ENCODE measurements at places on chromosomes 6 and 20. TPM values are rescaled to one million over a fixed set of nuclear protein-coding genes. Genes with fewer than 3 reads are reported as not detected.

SLC17A4 gene
- total RNA-seq, result 0.16 TPM

MOG gene
- total RNA-seq, result 1.4 TPM

SOD2 gene
- total RNA-seq, result 62.9 TPM

PNISR gene
- 194 TPM for total RNA-seq

FBXO30 gene
- 8.6 TPM for total RNA-seq

DNA sequence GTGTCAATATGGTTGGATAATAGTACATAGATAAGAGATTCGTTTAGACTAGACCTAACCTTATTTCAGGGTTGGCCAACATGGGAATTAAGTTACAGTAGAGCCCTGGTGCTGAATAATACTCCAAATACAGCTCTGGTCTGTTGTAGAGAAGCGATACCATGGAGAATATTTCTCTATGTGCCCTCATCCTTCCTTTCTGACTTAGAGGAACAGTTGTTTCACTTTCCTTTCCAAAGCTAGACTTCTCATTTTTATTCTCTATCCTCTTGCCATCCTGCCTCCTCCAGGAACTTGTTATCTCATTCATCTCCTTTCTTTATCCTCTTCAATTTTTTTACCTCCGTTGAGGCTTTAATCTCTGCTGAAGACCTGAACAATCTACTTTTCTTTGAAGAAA lies 68.9 kb downstream of the EDN1 start:
- H3K27me3 ChIP-seq, result no peaks in the 10 kb centered on the region
- no peak for DNase-seq
- peaks cover 3% of the 10 kb centered on the region for H3K4me1 ChIP-seq
- no peak overlapping the region for H3K4me3 ChIP-seq

DNA sequence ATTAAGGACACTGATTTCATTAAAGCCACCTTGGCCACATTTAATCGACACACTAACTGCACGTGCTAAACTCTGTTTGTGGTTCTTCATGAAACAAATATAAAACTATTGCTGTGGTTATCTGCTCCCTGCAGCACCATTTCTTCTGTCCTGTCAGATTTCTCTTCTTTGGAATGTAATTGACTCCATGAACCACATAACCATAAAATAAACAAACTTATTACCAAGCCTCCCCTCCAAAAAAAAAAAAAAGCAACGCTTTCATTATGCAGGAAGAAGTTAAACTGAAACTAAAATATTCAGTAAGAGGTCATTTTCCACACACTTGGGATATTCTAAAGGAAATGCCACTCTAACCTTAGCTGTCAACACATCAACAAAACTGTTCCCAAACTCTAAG lies 319.1 kb upstream of the NT5E start:
- no peak overlapping the region for H3K4me3 ChIP-seq
- peaks cover 15% of the 10 kb centered on the region for H3K27me3 ChIP-seq
- H3K4me1 ChIP-seq, result peaks cover 9% of the 10 kb centered on the region
- H3K27ac ChIP-seq, result no peak overlapping the region
- no peaks in the 10 kb centered on the region for H3K36me3 ChIP-seq

- H3K27me3 ChIP-seq, result no peaks in the 10 kb centered on the region
- peak overlapping the region; percentile 64 for H3K27ac ChIP-seq
- H3K4me1 ChIP-seq, result peaks cover 29% of the 10 kb centered on the region
- no peak for DNase-seq
- H3K36me3 ChIP-seq, result peaks cover 35% of the 10 kb centered on the region
These were observed 55.0 kb downstream of the CDKAL1 start for GRCh38 chr6:20589266-20589665.

GRCh38 chr6:33211666-33212422 lies 3.5 kb downstream of the RING1 start:
- H3K27me3 ChIP-seq, result peaks cover 30% of the 10 kb centered on the region
- no peak overlapping the region for H3K4me3 ChIP-seq
- peaks cover 32% of the 10 kb centered on the region for H3K4me1 ChIP-seq
- H3K36me3 ChIP-seq, result peaks cover 13% of the 10 kb centered on the region
- no peak overlapping the region for H3K27ac ChIP-seq

DNA sequence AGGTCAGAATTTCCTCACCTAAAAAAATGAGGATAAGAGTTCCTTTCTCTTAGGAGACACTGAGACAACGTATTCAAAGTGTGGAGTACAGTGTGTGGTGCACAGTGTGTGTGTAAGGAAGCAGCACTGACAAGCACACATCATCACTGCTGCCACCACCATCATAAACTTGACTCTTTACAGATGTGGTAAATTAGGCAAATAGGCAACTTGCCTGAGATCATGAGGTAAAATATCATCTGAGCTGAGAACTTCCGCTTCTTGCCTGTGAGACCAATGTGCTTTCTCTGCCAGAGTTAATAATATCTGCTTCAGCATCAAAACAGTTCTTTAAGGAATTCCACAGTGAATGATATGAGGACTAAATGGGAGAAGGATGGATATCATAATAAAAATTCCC lies 52.7 kb downstream of the LYRM4 start:
- H3K27ac ChIP-seq, result peak overlapping the region; percentile 80
- no peaks in the 10 kb centered on the region for H3K27me3 ChIP-seq
- DNase-seq, result no peak
- no peak overlapping the region for H3K4me3 ChIP-seq
- no peaks in the 10 kb centered on the region for H3K36me3 ChIP-seq
- H3K4me1 ChIP-seq, result peaks cover 74% of the 10 kb centered on the region

- DNase-seq, result no peak
- no peaks in the 10 kb centered on the region for H3K36me3 ChIP-seq
- H3K27me3 ChIP-seq, result peaks cover 24% of the 10 kb centered on the region
- no peak overlapping the region for H3K27ac ChIP-seq
These were observed 18.6 kb downstream of the TREML2 start for GRCh38 chr6:41182069-41183034.

DNA sequence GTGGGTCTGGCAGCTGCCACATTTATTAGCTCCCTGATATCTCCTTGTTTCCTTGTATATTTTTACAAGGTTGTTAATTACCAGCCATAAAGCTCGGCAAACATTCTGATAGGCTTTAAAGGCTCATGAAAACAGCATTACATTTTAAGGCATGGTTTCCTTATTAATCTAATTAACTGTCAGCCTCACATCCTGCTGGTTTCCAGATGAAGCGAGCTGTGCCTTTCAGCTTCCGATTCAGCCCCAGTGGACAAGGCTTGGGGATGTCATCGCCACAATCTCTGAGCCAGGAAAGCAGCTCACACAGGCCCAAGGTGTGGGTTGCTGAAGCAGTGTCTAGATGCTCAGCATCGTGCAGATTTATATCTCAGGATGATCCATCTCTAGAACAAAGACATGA lies 66.0 kb upstream of the RALY start:
- no peak for DNase-seq
- no peak overlapping the region for H3K4me3 ChIP-seq
- H3K27me3 ChIP-seq, result peaks cover 4% of the 10 kb centered on the region
- peaks cover 2% of the 10 kb centered on the region for H3K4me1 ChIP-seq
- no peaks in the 10 kb centered on the region for H3K36me3 ChIP-seq

GRCh38 chr6:89252907-89253306 lies 35.7 kb upstream of the GABRR1 start:
- no peak overlapping the region for H3K27ac ChIP-seq
- no peak for DNase-seq
- no peak overlapping the region for H3K4me3 ChIP-seq

DNA sequence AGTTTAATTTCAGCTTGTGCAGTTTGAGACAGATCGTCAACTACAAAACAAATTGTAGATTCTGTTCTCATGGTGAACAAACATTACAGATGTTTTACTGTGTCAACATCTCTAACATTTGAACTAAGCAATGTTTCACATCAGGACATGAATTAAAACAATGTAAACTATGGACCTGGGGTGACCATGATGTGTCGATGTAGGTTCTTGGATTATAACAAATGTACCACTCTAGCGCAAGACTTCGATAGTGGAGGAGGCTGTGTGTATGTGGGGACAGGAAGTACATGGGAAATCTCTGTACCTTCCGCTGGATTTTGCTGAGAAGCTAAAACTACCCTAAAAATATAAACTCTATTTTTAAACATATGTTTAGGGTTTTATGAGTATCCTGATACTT lies 17.1 kb downstream of the HIVEP2 start:
- no peak for DNase-seq
- no peaks in the 10 kb centered on the region for H3K36me3 ChIP-seq
- peak overlapping the region; percentile 74 for H3K4me3 ChIP-seq
- H3K4me1 ChIP-seq, result peaks cover 14% of the 10 kb centered on the region

GRCh38 chr6:109922851-109923250 lies 55.3 kb upstream of the GPR6 start:
- peaks cover 5% of the 10 kb centered on the region for H3K27me3 ChIP-seq
- H3K4me1 ChIP-seq, result peaks cover 21% of the 10 kb centered on the region
- H3K27ac ChIP-seq, result no peak overlapping the region
- H3K36me3 ChIP-seq, result no peaks in the 10 kb centered on the region
- H3K4me3 ChIP-seq, result no peak overlapping the region
- no peak for DNase-seq

DNA sequence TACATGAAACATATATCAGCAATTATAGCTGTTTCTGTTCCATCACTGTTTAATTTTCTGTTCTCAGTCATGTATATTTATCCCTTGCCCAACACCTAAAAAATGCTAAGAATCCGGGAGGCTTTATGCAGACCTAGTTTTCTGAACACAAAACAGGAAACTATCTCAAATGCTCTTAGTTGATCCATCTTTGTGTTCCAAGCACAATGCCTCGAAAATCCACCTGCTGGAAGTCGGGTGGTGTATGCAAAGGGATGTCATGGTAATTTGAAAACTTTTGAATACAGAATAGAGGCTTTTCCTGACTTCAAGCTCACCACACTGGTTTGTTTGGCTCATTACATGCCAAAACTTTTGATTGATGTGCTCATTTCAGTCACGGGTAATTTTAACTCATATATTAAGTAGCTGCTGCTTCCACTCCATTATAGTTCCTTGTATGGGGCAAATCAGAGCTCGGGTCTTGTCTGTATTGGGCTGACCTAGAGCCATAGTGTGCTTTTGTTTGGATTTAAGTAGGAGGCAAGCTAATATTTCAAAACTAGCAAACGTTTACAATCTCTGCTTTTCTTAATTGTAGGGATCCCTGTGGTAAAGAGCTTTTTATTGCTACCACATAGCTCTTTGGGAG lies 646.5 kb upstream of the EPHA7 start:
- no peaks in the 10 kb centered on the region for H3K36me3 ChIP-seq
- no peaks in the 10 kb centered on the region for H3K27me3 ChIP-seq
- no peak overlapping the region for H3K4me3 ChIP-seq
- no peak for DNase-seq

GRCh38 chr20:1803932-1804501 lies 91.2 kb upstream of the SIRPA start:
- no peak overlapping the region for H3K27ac ChIP-seq
- H3K36me3 ChIP-seq, result no peaks in the 10 kb centered on the region
- no peak for DNase-seq
- peaks cover 9% of the 10 kb centered on the region for H3K4me1 ChIP-seq

DNA sequence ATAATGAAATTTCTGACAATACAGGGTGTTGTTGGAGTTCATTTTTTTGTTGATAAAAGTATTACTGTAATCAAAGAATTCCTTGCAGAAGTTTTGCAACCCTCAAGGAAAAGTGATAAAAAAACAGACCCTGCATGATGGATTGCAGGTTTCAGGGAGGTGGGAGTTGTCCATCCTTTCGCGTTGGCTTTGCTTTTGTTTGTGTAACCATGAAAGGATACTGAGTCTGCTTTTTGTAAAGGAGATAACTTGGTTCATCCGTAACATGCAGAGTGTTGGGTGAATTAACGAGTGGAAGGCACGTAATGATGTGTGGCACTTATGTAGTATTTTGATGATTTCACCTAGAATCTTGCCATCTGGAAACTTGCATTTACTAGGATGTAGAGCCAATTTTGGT lies 23.6 kb downstream of the FOXO3 start:
- no peak for DNase-seq
- H3K27me3 ChIP-seq, result no peaks in the 10 kb centered on the region
- no peak overlapping the region for H3K4me3 ChIP-seq
